ENCODE measurements at places on chromosomes 7 and 10. TPM values are rescaled to one million over a fixed set of nuclear protein-coding genes. Genes with fewer than 3 reads are reported as not detected.

The IL6 gene
- total RNA-seq, result 0.35 TPM

The C7orf57 gene
- 0.14 TPM for total RNA-seq

- no peak for DNase-seq
Observed at GRCh38 chr7:75604408-75604807, 112.3 kb downstream of the SPDYE5 start.

GRCh38 chr7:107711301-107711700 lies 32.6 kb upstream of the CBLL1 start:
- no peak for DNase-seq

The PPP1R17 gene
- not detected for total RNA-seq

- no peak for DNase-seq
Observed at GRCh38 chr7:134992626-134993179, 6.4 kb downstream of the AGBL3 start.
